ENCODE measurements at places on chromosomes 5 and 9. TPM values are rescaled to one million over a fixed set of nuclear protein-coding genes. Genes with fewer than 3 reads are reported as not detected.
A peak's percentile ranks its signal among the peaks of the same experiment; 100 is the strongest.

- no peaks in the 10 kb centered on the region for H3K36me3 ChIP-seq
- no peak for ATAC-seq
- H3K27me3 ChIP-seq: no peaks in the 10 kb centered on the region
- H3K4me1 ChIP-seq: no peaks in the 10 kb centered on the region
Observed at GRCh38 chr5:57896576-57896975, 414.0 kb upstream of the ACTBL2 start.

- H3K4me1 ChIP-seq: no peaks in the 10 kb centered on the region
- H3K36me3 ChIP-seq: peaks cover 19% of the 10 kb centered on the region
- H3K4me3 ChIP-seq: no peak overlapping the region
- no peak for ATAC-seq
- no peaks in the 10 kb centered on the region for H3K27me3 ChIP-seq
Observed at GRCh38 chr5:141431286-141431685, 979 bp downstream of the PCDHGA12 start.

GRCh38 chr9:13719981-13720676 lies 440.6 kb upstream of the MPDZ start:
- no peaks in the 10 kb centered on the region for H3K27me3 ChIP-seq
- no peak overlapping the region for H3K4me3 ChIP-seq
- H3K27ac ChIP-seq: no peak overlapping the region
- no peaks in the 10 kb centered on the region for H3K4me1 ChIP-seq

GRCh38 chr9:133254471-133254870 lies 20.5 kb downstream of the ABO start:
- ATAC-seq: no peak
- H3K36me3 ChIP-seq: no peaks in the 10 kb centered on the region
- peaks cover 28% of the 10 kb centered on the region for H3K27me3 ChIP-seq
- no peak overlapping the region for H3K4me3 ChIP-seq
- H3K4me1 ChIP-seq: no peaks in the 10 kb centered on the region
- no peak overlapping the region for H3K27ac ChIP-seq

GRCh38 chr5:68441309-68442073 lies 225.9 kb downstream of the PIK3R1 start:
- no peaks in the 10 kb centered on the region for H3K36me3 ChIP-seq
- no peaks in the 10 kb centered on the region for H3K27me3 ChIP-seq
- peaks cover 30% of the 10 kb centered on the region for H3K4me1 ChIP-seq
- H3K27ac ChIP-seq: no peak overlapping the region
- no peak for ATAC-seq

Gene OBP2B
- not detected for total RNA-seq

Gene FBP2
- total RNA-seq: not detected

Gene PCDHB9
- 1.9 TPM for total RNA-seq

GRCh38 chr5:164013077-164013670 lies 507.8 kb downstream of the MAT2B start:
- no peak for ATAC-seq
- no peak overlapping the region for H3K4me3 ChIP-seq
- H3K27me3 ChIP-seq: no peaks in the 10 kb centered on the region
- H3K4me1 ChIP-seq: no peaks in the 10 kb centered on the region

Gene LYRM7
- 11.8 TPM for total RNA-seq

DNA sequence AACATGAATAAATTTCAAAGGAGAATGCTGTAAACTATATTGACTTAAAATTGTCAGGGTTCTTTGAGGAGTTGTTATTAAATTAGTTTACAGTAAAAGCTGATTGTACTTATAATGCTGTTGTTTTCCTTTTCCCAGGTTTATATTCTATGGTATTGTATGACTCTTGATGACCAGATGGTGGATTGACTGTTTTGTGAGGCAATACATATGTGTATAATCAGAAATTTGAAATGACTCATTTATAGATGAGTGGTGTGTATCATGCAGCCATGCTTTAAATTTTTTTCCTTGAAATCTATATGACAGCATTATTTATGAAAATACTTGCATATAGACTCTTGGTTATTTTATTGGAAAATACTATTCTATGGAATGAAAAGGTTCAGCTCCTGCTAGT lies 195.3 kb downstream of the CNTLN start:
- H3K36me3 ChIP-seq: no peaks in the 10 kb centered on the region
- ATAC-seq: no peak
- no peaks in the 10 kb centered on the region for H3K4me1 ChIP-seq

DNA sequence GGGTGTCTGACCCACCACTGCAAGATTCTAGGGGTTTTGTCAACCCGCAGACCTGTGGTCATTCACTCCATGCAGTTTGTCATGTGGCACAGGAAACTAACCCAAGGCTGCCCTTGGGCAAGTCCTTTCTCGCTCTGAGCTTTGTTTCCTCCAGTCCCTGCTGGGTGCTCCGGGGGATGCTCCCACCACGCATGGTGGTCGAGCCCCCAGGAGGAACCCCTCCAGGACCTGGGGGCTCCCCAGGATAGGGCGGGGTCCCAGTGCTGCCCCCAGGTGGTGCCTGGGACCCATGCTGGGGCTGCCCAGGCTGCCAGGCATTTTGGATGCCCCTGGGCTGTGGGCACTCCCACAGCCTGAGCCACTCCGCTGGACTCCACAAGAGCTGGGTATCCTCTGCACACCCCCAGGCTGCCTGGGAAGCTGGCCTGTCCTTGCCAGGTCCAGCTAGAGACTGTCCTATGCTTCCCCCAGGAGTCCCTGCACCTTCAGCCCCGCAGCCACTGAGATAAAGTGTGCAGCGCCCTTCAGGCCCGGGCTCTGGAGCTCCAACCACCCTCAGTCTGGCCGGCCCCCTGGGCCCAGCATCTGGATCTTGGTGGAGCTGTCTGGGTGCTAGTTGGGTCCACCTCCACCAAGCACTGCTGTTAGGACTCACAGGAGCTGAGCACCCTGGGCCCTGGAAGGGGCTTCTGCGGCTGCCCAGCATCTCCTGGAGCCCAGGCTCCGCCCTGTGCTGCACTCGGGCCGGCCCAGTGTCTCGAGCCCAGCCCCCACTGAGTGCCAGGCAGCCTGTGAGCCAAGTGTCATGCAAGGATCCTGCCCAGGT lies 104.3 kb downstream of the PHF2 start:
- no peak for ATAC-seq
- H3K27me3 ChIP-seq: no peaks in the 10 kb centered on the region
- H3K27ac ChIP-seq: no peak overlapping the region
- H3K4me3 ChIP-seq: no peak overlapping the region

Gene FCN1
- 3.4 TPM for total RNA-seq

GRCh38 chr9:38018958-38019602 lies 49.9 kb downstream of the SHB start:
- H3K27ac ChIP-seq: peak overlapping the region; percentile 84
- no peaks in the 10 kb centered on the region for H3K27me3 ChIP-seq
- no peaks in the 10 kb centered on the region for H3K36me3 ChIP-seq
- no peak overlapping the region for H3K4me3 ChIP-seq

DNA sequence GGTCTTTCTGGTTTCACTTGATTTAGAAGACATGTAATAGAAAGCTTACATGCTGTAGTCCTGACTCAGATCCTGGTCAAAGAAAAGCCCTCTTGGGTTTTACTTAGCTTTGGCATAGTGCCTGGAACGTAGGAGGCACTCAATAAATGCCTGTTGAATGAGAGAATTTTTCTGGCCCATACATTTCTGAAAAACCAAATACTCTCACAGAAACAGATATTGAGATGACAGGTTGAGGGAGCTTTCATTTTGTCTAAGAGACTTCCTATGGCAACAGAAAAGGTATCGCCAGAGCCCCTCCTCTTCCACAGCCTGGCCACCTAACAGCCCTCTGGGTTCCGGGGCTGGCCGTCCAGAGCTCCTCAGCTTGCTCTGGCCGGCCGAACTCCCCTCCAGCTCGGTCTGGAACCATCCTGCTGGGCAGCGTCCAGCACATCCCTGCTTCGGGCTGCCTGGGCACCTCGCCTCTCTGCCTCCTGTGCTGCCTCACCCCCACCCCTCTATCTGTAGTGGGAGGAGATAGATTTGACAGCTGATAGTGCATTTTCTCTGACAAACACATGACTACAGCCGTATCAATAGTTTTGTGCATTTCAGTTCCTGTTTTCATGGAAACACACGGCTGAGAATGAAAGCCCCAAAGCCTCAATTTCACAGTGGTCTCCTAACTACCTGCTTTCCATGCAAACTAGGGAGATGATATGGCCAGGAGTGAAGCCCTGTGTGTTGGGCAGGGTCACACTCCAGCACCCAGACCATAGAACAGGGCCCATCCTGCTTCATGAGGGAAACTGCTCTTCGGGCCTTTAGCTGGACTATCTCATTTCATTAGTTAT lies 1.1 kb downstream of the IL4 start:
- no peaks in the 10 kb centered on the region for H3K4me1 ChIP-seq
- peak; percentile 50 for ATAC-seq
- H3K4me3 ChIP-seq: no peak overlapping the region
- H3K27ac ChIP-seq: peak overlapping the region; percentile 52
- no peaks in the 10 kb centered on the region for H3K27me3 ChIP-seq
- H3K36me3 ChIP-seq: no peaks in the 10 kb centered on the region

GRCh38 chr5:136675769-136676168 lies 310.4 kb upstream of the TRPC7 start:
- H3K36me3 ChIP-seq: no peaks in the 10 kb centered on the region
- no peaks in the 10 kb centered on the region for H3K4me1 ChIP-seq
- no peak for ATAC-seq

GRCh38 chr9:126591922-126592321 lies 21.8 kb upstream of the LMX1B start:
- ATAC-seq: no peak
- H3K36me3 ChIP-seq: no peaks in the 10 kb centered on the region
- no peak overlapping the region for H3K27ac ChIP-seq
- peaks cover 20% of the 10 kb centered on the region for H3K4me1 ChIP-seq
- no peak overlapping the region for H3K4me3 ChIP-seq
- H3K27me3 ChIP-seq: peaks cover 34% of the 10 kb centered on the region
